ENCODE measurements at places on chromosomes 4 and X.

DNA sequence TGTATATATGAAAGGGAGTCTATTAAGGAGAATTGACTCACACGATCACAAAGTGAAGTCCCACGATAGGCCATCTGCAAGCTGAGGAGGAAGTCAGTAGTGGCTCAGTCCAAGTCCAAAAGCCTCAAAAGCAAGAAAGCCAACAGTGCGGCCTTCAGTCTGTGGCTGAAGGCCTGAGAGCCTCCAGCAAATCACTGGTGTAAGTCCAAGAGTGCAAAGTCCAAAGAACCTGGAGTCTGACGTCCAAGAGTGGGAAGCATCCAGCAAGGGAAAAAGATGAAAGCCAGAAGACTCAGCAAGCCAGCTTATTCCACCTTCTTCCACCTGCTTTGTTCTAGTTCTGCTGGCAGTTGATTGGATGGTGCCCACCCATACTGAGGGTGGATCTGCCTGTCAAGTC lies 104.1 kb downstream of the IL1RAPL2 start:
- no peak for DNase-seq

DNA sequence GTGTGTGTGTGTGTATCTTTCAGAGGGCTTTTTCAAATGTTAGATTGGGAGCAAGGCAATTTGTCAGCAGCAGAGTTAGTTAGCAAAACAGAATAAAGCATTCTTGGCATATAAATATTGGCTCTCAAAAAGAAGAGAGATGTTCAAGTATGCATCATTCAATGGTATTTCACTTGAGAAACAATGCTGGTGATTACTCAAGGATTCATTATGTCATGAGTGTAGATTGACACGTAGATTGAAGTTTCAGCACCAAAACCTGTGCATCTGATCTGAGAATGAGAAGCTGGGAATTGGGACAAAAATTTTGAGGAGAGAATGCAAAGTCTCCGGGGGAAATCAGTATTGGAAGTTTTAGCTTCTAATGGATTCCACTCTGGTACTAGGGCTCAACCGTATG lies 241.4 kb downstream of the FRMPD4 start:
- no peak for DNase-seq

DNA sequence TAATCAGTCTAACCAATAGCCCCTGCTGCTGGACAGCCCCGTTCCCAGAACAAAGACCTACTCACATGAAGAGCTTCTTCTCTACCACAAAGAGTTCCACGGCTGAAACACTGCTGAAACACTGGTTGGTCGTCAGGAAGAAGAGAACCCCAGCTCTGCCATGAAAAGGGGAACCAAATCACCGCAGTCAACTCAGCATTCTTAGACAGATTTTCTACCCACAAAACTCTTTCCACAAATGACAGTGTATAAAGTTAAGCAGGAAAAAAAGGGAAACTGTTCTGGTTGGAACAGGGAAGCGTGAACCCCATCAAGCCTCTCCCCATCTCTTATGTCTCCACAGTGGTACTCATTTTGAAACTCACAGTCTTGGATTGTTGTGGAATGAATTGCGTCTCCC lies 57.3 kb downstream of the ABCG2 start:
- peak; percentile 4 for DNase-seq

GRCh38 chr4:37988670-37989069 lies 28.5 kb downstream of the PTTG2 start:
- no peak for DNase-seq

DNA sequence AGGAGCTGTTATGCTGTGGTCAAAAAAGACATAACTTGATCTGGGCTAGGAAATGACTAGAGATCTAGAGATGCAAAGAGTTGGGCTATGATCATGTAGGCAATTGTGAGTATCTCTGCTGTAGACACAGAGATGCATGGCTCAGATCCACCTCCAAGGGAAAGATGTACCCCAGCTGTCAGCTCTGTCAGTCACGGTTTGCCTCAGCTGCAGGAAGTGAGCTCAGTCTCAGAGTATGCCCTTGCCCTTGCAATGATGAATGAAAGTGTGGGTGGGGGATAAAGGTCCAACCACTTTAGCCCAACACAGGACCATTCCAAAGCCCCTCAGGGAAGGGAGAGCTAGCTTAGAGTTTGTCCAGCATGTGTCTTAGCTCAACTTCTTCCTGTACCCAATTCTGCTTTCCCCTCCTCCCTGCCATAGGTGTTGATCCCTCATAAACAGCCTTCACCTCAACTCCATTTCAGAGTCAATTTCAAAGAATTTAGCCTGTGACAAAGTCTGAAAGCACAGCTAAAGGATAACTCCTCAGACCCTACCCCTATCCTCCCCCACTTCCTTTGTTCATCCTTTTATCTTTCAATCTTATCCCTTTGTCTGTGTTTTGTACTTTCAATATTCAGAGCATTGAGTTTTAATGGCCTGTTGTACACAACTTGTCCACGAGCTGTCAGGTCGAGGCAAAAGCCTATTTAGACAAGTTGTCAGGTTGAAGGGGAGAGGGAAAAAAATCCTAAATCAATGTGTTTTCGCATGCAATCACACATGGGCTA lies 90.6 kb downstream of the MID1IP1 start:
- no peak for DNase-seq

- DNase-seq = no peak
These were observed 18.8 kb upstream of the NWD2 start for GRCh38 chr4:37225778-37226177.

GRCh38 chr4:177301126-177301639 lies 8.5 kb upstream of the NEIL3 start:
- no peak for DNase-seq

- no peak for DNase-seq
These were observed 54.4 kb downstream of the PALLD start for GRCh38 chr4:168551211-168551610.

DNA sequence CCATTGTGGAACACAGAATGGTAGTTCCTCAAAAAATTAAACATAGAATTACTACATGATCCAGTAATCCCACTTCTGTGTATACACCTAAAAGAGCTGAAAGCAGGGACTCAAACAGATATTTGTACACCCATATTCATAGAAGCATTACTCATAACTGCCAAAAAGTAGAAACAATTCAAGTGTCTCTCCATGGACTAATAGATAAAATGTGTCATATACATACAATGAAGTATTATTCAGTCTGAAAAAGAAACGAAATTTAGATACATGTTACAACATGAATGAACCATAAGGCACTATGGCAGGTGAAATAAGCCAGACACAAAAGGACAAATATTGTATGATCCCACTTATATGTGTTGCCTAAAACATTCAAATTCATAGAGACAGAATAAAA lies 145.1 kb downstream of the ANTXR2 start:
- no peak for DNase-seq

- DNase-seq = no peak
These were observed 7.5 kb upstream of the TIMP1 start for GRCh38 chrX:47574547-47575301.

DNA sequence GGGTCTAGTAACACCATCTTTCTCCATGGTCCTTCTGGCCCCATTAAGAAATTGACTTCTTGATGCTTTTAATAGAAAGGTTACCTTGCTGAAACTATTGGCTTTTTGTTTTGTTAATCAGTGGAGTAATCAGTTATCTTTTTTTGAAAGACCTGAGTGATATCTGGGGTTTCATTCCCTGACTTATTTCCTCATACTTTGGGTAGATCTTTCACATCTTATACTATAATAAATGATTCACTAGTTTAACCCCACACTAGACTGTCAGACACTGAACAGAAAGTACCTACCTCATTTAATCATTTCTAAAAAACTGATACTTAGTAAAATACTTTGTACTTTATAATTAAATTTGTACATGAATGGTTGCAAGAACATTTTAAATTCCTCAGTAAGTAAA lies 1021.1 kb downstream of the STIM2 start:
- DNase-seq = no peak

DNA sequence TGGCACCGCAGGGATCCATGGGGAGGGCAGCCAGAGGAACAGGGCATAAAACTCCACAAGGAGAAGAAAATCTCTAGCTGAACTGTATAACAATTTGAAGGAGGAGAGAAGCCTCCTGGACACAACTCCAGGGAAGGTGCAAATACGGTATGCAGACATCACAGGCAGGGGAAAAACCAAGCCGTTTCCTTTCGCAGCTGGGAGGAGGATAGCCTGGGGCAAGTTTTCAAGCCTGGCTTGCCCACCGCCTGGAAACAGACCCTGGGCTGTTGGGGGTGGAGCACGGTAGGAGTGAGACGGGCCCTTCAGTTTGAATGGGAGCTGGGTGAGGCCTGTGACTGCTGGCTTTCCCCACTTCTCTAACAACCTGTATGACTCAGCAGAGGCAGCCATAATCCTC lies 43.4 kb upstream of the TAF9B start:
- no peak for DNase-seq

DNA sequence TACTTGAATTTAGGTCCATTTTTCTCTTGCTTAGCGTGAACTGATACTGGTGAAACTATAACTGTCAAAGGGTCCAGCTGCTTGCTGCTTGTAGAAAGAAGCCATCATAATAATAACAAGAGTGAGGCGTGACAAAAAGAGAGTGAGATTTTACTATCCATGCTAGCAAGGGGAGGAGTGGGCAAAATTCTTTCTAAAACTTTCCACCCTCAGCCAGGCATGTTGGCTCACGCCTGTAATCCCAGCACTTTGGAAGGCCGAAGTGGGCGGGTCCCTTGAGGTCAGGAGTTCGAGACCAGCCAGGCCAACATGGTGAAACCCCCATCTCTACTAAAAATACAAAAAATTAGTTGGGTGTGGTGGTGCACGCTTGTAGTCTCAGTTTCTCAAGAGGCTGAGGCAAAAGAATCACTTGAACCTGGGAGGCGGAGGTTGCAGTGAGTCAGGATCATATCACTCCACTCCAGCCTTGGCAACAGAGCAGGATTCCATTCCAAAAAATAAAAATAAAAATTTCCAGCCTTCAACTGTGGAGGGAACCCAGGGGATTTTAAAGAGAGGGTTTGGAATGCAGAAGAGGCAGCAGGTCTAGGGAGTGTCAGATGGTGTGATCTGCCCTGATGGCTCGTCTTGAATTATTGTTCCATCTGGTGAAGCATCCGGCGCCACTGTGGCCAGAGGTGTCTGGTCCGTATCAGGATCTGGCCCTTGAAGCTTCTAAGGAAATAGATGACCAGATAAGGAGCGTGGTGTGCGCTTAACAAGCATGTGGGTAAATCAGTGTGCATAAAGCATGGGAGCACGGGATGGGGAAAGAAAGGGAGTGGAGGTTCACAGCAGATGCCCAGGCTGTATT lies 51.8 kb downstream of the LRP2BP start:
- no peak for DNase-seq

DNA sequence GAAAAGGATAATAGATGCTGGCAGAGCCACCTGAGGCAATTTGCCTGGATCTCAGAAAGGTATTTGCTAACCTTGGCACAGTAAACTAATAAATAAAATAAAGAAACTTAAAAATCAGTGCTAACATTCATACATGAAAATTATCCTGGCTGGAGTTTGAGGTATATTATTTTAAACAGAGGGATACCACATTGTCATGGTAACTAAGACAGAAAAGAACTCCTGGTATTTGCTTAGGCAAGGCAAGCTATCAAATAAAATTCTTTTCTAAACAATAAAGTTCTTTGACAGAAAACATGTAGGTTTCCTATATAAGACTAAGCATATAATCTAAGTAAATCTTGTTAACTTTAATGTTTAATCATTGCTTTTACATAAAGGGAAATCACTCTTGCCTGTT lies 218.8 kb downstream of the MAGEB17 start:
- DNase-seq = no peak

DNA sequence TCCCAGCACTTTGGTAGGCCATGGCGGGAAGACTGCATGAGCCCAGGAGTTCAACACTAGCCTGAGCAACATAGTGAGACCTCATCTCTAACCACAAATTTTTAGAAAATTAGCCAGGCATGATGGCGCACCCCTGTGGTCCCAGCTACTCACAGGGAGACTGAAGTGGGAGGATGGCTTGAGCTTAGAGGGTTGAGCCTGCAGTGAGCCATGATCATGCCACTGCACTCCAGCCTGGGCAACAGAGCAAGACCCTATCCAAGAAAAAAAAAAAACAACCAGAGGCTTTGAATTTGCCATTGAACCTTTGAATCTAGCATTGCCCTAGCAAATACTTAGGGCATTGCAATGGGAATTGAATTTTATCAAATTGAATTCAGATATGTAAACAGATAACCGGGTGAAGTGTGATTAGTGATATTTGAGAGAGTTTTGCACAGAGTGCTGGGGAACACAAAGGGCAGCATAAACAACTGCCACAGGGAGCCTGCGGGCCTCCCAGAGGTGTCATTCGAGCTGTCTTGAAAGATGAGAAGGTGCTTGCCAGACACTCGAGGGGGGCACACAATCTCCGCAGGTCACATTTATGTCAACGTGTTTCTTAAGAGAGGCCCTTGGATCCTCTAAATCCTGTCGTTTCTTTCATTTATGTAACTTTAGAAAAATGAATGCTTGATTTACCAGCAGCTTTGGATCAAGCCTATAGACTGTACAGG lies 200.3 kb downstream of the AASDH start:
- DNase-seq = no peak

- no peak for DNase-seq
These were observed 153.0 kb upstream of the SCML1 start for GRCh38 chrX:17584248-17584681.

DNA sequence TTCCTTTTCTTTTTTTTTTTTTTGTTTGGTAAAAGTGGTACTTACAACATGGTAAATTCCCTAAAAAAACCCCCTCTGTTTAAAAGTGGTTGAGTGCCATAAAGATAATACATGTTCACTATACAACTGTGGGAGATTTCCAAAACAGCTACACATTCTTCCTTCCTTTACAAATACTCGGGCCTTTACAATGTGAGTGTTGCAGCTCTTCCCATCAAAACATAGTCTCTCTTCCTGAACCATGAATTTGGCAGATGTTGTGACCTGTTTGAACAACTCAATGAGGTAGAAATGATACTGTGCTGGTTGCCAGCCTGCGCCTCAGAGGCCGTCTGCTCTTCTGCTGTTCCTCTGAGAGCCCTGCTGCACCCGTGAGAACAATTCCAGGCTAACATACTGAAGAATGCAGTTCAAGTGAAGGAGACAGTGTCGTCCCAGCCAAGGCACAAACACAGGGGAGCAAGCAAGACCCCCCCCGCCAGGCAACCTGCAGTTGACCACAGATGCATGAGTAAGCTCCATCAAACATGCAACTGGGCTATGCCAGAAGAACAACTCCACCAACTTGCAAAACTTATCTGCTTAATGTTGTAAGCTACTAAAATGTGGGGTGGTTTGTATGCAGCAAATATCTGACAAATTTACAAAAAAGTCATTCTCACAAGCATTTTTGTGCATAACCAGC lies 645.0 kb downstream of the PCDH7 start:
- no peak for DNase-seq

DNA sequence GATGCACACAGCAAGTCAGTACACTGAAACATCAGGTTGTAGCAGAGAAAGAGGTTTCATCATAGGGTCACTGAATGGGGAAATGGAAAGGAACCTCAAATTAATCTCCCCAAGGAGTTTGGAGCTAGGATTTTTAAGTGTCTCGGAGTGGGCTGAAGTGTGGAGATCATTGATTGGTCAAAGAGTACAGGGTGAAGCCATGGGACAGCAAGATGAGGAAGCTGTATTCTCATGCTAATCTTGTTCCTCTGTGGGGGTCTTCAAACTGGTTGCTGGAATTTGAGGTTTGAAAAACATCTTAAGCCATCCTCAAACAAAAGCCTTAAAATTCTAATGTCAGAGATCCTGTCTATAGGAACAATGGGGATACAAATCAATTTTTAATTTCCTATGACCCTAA lies 78.8 kb upstream of the TEX13A start:
- DNase-seq = no peak

Data from CD4-positive, alpha-beta T cell treated with Interleukin-10 for 1 hour (primary cell).